Bronchus fibroblast of lung (primary cell): ENCODE measurements at places on chromosomes 13 and 19. TPM values are rescaled to one million over a fixed set of nuclear protein-coding genes. Genes with fewer than 3 reads are reported as not detected.

Gene PCDH8
- not detected in 2 replicates for total RNA-seq

Gene PPM1N
- 0.84 and 0.89 TPM in 2 replicates for total RNA-seq

Gene ZNF492
- 0.84 and 1.0 TPM in 2 replicates for total RNA-seq

Gene SULT2A1
- not detected in 2 replicates for total RNA-seq

Gene ZNF223
- total RNA-seq, result 2.4 and 3.5 TPM in 2 replicates

Gene ZNF442
- 1.0 and 1.8 TPM in 2 replicates for total RNA-seq

Gene STAP2
- 5.4 and 6.4 TPM in 2 replicates for total RNA-seq

Gene OR7A5
- not detected in 2 replicates for total RNA-seq

Gene ZNF416
- total RNA-seq, result 2.7 TPM in 2 replicates

Gene FPR3
- not detected in 2 replicates for total RNA-seq
